ENCODE measurements at places on chromosomes 3 and 15.
A peak's percentile ranks its signal among the peaks of the same experiment; 100 is the strongest.

DNA sequence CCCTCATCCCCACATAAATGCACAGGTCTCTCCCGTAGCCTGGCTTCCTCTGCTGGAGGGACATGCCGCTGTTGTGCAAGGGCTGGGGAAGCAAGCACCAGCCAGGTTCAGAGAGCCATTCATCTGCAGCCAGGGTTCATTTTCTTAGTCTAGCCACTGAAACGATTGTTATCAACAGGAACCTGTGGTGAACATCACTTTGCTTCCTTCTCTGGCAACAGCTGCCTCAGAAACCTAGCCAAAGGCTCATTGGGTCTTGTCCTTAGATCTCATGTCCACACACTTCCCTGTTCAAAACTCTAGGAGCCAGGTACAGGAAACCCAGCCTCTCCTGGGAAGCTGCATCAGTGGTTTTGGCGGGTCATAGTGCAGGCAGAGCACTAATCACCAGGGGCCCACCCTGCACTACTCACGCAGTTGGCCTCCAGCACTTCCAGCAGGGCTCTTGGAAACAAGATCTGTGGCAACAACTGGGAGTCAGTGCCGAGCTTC lies 47.0 kb downstream of the OXNAD1 start:
- DNase-seq: peak; percentile 71

DNA sequence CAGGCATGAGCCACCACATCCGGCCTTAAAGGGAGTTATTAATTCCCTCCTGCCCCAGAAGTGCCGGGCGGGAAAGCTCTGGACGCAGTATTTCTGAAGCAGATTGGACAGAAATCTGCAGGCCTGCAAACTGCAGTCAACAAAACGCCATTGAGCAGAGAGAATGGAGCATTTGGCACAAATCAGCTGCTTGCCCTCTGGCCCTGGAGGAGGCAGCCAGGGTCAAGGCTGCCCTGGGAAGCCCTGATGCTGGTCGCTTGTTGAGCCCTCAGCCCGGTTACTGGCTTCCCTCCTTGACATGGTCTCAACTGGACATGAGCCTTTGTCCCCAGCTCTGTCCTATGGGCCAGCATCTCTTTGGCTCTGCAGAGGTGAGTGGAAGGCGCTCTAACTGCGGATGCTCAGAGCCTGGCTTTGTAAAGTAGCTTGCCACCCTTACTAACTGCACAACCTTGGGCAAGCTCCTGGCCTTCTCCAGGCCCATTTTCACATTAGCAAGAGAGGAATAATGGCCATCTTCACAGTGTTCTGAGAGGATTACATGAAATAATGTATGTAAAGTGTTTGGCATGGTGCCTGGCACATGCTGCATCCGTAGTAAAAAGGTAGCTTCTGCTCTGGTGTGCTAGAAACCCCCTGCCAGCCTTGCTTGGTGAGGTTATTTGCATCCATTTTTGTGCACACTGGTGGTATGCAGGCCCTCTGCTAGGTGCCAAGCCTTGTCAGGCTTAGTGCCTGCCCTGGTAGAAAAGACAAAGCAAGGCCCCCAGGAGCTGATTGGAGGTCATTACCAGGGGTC lies 4.1 kb downstream of the SEMA4B start:
- DNase-seq: no peak

- peak; percentile 43 for DNase-seq
These were observed 235.9 kb downstream of the LPP start for GRCh38 chr3:188389711-188390342.

DNA sequence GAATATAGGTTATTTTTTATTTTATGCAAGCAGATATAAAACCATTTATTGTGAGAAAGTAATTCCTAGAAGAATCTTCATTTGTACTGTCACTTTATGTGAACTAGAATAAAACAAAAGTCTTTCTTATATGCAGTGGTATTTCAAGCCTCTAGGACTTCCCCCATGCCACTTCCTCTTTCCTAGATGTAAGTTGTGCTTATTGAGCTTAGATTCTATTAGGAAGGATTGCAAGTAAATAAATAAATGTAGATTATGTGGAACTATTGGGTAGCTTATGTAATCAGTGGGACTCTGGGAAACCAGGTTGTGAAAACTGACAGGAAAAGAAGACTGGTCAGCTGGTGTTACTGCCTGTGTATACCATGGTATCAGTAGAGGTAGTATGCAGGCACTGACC lies 169.7 kb downstream of the RSRC1 start:
- DNase-seq: no peak

GRCh38 chr15:60047701-60048100 lies 43.6 kb downstream of the FOXB1 start:
- no peak for DNase-seq

DNA sequence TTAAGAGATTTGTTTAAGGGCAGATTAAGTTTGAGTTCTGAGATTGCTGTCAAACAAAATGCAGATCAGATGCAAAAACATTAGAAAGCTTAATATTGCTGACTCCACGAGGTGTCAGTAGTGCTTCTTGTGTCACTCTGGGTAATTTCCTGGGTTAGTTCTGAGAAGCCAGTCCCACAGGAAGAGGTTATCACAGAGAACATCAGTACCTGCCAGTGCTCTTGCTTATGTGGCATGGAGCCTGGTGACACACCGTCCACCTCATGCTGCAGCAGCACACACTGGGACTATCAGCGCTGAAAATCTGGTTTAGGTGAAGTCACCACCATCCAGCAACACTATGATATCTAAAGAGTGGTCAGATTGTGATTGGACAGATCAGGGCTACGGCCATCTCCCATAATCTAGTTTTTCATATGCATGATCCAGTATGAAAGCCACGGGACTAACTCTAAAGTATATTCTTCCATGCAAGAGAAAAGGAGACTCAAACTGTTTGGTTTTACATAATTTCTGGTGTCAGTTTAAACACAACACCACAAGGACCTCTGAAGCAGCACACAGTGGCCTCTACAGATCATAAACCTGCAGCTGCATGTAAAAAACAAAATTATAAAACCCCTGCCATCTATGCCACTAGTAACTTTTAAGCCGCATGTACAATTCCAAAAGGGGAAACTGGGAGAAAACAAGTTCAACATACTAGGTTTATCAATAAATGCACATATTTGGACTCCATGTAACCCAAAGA lies 36.1 kb upstream of the MYO5C start:
- peak; percentile 83 for DNase-seq

DNA sequence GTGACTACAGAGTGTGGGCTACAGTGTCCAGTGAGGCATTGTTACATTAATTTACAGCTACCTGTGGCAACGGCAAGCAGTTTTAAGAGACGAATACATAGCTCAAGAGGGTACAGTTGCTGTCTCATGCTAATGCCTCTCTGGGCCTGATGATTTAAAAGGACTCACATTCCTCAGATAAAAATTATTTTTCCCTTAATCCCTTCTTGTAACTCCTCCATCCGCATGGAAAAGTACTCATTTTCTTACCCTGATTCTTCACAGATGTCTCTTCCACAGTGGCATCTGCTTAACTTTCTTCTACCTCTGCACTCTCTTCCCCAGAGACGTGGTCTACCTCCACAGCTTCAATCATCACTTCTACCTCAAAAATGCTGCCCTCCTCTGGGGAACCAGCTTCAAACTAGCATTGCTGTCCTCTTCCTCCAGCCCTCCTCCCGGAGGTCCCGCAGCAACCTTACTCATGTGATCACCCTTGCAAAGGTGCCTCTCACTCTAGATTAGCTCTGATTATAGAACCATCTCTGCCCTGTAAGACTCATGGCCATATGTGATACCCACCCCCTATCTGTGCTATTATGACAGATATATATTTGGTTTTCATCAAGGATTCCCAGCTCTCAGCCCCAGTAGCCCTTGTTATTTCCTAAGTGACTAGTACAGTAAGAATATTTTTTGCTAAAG lies 21.4 kb upstream of the ABHD17C start:
- DNase-seq: no peak

DNA sequence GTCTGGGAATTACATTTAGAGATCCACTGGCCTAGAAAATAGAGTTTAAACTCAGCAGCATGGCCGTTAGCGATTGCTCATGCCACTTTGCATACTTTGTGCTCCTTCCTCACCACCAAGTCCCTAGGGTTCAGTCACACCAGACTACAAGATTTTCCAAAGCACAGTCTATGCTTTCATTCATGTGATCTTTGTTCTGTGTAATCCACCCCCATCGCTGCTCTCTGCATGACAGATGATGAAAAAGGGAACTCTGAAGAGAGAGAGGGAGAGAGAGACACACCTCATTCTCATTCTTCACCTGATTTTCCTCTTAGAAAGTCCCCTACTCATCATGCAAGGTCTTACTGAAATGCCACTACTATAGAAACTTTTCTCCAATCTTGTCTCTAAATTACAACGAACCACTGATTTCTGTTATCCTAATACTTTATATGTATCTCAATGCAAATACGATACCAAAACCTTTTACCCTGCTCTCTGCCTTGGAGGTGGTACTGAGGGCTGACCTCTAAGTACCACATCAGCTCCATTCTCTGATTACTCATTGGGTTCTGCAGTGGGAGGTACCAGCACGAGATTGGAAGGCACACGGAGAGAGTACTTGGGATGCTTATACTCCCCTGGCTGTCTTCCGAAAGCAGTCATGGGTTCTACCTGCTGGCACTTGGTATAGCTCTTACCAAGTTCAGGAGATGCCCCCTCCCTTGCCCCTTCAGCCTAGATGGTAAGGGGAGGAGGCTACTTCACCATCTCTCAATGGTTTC lies 1.1 kb upstream of the PARP15 start:
- no peak for DNase-seq
